ENCODE measurements at places on chromosomes 7 and 10.

DNA sequence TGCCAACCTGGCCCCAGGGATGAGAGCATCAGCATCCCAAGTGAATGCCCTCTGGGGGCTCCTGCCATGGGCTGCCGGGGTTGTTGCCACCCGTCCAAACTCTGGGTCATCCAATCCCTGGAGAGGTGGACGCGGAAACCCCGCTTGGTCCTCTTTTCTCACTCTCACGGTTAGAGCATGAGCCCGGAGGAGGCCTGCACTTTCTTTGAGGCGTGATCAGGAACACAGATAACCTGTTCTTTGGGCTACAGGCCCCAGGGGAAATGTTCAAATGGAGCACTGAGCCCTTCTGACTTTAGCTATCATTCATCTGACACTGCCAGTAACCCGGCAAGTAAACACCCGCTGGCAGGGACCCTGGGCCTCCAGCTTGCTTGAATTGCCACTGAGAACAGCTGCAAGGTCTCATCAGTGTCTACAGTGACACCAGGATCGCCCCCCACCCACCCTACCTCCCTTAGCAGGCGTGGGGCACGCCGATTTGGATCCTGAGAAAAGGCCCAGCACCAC, 29.4 kb upstream of the SLF2 start:
- DNase-seq: peak; percentile 71

- DNase-seq: no peak
Measured at GRCh38 chr10:71127773-71128172, 84.6 kb upstream of the UNC5B start.

- DNase-seq: no peak
Measured at GRCh38 chr10:103849880-103850571, 5.3 kb downstream of the SH3PXD2A start.

DNA sequence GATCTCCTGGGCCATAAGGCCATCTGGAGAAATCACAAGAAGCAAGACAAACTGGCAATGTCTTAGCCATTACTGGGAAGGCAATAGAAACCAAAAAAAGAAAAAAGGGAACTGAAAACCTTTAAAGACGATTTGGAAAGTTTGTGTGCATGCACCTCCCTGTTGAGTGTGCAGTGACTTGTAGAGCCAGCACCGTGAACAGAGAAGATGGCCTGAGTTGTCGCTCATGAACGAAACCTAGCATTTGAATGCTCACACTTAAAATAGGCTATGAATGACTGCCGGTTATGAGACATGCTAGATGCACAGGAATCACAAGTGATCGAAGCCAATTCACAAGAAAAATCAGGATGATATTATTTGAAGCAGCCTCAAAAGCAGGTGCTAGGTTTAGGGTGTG, 151.3 kb upstream of the ADO start:
- no peak for DNase-seq

- DNase-seq: no peak
Measured at GRCh38 chr7:53431901-53432300, 396.5 kb downstream of the POM121L12 start.

- no peak for DNase-seq
Measured at GRCh38 chr7:94366832-94367231, 27.9 kb upstream of the COL1A2 start.

Measured in left forelimb (tissue), 1 donor.